ENCODE measurements at places on chromosomes 16 and 17.
A peak's percentile ranks its signal among the peaks of the same experiment; 100 is the strongest.

DNA sequence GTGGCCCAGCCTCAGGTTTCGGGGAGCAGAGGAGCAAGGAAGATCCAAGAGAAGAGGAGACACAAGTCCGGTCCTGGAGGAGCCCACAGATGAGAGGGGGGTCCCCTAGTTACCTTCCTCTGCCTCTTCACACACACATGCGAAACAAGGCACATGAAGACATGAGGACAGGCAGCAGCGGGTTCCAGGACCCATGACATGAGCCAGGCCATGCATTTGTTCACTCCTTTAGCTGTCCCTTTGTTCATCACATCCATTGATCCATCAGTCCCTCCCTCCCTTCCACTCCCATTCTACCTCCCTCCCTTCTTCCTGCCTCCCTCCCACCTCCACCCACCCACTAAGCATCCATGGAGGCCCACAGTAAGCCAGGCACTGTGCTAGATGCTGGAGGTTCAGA, 9.4 kb downstream of the PPY start:
- no peak for DNase-seq

- peak; percentile 30 for DNase-seq
These were observed 3.8 kb downstream of the SNX29 start for GRCh38 chr16:11980136-11980844.

GRCh38 chr17:81057079-81057730, 22.3 kb downstream of the BAIAP2 start:
- peak; percentile 76 for DNase-seq

- DNase-seq: no peak
These were observed 5.2 kb downstream of the SNX20 start for GRCh38 chr16:50675686-50676610.

- DNase-seq: no peak
These were observed 754.6 kb upstream of the EEF2KMT start for GRCh38 chr16:5852151-5852550.

DNA sequence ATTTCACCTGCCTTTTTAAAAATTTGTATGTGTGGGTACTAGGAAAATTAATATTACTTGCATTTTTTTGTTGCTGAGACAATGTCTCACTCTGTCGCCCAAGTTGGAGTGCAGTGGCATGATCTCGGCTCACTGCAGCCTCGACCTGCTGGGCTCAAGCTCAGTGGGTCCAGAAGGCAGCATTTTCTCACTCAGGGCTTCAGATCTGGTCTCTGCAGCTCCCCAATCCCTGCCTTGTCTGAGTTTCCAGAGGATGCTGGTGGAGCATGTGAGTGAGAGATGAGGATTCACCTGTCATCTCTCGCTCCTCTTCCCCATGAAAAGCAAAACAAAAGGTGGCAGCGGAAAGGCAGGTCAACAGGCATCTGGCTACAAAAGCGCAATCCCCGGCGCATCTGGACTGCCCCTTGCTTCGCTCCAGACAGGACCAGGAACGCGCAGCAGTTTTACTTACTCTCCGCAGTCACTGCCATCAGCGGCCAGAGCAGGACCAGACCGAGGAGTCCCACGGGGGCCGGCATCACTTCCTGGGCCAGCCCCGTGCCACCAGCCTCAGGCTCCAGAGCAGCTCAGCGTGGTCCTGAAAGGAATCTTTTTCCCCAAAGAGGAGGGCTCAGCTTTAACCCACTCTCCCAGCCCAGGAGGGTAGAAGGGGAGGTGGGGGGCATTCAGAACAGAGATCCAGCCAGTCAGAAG, 59.9 kb downstream of the LITAF start:
- no peak for DNase-seq

DNA sequence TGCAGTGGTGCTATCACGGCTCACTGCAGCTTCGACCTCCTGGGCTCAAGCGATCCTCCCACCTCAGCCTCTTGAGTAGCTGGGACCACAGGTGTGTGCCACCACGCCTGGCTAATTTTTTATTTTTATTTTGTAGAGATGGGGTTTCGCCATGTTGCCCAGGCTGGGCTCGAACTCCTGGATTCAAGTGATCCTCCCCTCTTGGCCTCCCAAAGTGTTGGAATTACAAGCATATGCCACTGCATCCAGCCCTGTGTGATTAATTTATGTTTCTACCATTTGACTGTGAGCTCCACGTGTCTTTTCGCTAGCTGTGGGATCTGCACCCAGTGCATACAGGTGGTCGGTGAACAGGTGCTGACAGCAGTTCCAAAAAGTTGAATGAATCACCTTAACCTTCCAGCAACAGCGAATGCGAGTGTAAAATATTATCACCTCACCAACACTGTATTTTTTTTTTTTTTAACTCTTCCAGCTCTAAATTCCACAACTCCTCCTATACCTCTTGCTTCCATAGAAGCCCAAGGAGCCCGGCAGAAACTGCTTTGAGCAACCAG, 484 bp upstream of the NUDT7 start:
- no peak for DNase-seq

DNA sequence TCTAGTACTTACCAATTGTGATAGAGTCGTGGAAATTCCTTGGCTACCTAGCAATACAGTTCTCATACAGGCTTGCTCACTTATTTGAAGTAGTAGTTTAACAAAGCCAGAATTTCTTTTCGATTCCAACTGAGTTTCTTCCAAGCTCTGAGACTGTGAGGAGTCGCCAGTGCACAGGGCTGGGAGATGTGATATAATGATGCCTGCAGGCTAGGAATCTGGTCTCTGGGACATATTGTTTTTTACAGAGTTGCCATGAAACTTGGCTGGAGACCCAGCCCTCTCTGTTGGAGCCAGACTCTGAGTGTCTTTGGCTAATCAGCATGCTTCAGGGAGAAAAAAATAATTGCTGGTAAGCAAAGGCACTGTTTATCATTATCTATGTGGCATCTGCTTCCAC, 698.8 kb upstream of the GOT2 start:
- DNase-seq: no peak

DNA sequence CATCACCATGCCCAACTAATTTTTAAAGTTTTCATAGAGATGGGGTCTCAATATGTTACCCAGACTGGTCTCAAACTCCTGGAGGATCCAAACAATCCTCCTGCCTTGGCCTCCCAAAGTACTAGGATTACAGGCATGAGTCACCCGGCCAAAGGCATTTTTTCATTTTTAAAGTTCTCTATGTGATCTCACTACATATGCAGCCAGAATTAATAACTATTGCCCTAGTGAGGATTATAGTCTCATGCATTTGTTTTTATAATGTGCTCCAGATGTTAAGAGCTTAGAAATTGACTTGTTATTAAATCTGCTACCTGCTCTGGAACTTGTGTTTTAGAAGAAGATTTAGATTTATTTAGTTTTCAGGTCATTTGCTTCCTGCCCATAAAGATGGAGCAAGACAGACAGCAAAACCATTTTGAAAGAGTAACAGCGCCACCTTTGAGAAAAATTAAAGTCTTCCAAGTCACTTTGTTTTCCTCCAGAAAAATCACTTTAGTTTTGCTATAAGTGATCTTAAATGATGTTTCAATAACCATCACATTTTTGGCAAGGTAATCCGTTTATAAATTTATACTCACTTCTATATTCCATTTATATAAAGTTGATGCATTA, 79.5 kb downstream of the CA4 start:
- DNase-seq: no peak

- DNase-seq: no peak
These were observed 405.6 kb downstream of the PMP22 start for GRCh38 chr17:14859542-14859941.

- DNase-seq: no peak
These were observed 135.5 kb downstream of the IRF8 start for GRCh38 chr16:86034421-86034919.

DNA sequence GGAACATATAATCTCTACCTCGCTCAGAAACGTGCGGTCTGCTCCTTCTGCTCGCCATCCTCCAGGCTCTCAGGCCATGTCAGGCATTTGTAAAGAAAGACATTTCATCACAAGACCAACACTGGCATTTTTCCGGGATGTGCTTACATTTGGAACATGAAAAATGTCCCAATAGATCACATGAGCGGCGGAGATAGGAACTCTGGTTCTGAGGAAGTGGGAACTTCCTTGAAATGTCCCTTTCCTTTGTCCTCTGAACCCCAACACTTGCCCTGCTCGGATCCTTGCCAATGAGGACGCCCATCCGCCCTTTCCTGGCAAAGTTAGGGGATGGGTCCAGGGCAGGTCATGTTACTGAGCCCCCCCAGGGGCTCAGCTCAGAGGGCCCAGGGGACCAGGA, 130.5 kb downstream of the MAF start:
- DNase-seq: no peak

DNA sequence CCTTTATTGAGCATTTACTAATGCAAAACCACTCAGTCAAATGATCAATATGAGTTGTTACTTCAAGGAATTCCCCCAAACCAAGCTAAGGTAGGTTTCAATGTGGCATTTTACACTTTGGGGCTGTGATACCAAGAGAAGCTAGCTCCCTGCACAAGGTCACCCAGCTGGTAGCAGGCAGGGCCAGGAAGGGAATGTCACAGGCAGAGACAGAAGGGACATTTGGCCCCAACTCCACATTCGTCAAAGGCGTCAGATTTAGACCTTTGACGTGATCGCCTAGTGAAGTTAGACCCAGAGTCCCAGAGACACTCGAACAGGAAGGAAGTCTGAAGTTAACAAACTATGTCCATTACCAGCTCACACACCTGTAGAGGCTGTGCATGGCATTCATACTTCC, 5.5 kb upstream of the SMG1 start:
- DNase-seq: no peak

DNA sequence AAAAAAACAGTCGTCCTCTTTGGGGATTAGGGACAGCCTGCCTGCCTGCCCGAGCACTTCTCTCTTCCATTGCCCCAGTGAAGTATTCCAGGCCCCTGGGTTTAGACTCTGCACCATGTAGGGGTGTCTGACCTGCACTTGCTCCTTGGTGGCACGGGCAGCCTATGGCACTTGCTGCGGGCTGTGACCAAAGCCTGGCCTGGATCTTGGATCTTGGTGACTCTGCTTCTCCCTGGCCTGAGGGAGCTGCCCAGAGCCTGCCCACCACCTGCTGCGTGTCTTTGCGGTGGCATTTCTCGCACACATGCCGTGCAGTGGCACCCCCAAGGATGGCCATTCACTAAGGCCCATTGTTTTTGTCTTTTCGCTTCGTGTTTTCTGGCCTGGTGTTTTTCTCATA, 6.1 kb upstream of the STH start:
- DNase-seq: no peak

DNA sequence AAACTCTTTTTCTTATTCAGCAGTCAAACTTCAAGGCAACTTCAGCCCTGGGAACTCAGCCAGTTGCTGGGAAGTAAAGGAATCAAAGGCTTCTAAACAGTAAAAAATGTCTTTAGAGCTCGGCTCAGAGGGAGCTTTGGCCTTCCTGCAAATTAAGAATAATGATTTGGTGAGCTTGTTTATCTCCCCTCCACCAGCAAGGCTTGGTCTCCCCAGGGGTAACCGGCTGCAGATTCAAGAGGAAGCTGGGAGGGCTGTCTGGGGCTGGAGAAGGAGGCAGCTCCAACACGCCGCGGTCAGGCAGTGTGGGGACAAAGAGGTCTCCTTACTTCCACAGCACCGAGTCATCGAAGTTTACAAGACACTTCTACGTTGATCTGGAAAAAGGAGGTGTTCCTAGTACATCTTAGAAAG, 17.7 kb upstream of the DOC2B start:
- DNase-seq: no peak

DNA sequence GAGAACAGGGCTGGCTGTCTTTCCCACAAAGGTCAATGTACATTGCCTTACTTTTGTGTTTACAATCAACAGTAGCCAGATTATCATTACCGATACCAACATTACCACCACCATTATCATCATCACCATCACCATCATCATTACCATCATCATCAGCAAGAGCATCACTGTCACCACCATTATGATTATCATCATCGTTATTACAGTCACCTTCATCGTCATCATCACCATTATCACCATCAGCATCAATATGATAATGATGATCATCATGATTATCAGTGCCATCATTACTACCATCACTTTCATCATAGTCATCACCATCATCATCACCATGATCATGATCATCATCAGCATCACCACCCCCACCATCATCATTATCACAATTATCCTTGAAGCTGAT, 43.3 kb upstream of the RBFOX1 start:
- no peak for DNase-seq

DNA sequence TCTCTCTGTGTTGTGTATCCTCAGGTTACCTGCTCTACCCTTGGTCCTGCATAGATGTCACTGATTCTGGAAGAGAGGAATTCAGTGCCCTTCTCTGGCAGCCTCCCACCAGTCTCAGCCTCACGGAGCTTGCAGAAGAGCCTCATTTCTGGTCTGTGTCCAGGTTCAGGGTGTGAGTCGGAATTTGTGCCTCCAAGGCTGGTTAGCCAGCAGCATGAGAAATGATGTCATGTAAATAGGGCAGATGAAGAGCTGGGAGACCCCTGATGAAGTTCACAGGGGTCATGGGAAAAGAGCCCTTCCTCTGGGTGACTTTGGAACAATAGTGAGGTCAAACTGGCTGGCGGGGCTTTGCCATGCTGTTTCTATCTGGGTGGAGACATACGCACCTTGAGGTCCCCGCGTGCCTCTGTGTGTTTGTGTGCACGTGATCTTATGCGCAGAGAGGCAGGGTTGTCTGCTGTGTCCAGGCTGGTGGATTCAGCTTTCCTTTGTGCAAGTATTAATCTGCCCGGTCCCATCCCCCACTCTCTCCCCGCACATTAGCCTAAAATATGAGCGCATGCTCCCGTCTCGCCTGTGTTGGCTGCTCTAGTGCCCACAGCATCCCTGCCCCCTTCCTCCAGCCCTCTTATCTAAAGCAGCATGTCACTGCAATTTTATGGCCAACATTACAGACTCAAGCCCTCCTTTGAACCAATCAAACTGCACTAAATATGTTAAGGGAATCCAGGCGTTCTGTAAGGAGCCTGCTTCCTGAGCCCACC, 256.3 kb upstream of the ZFHX3 start:
- no peak for DNase-seq

- DNase-seq: no peak
These were observed 32.3 kb downstream of the ARL4D start for GRCh38 chr17:43430936-43431713.

- no peak for DNase-seq
These were observed 169.3 kb upstream of the AXIN2 start for GRCh38 chr17:65730711-65731169.

GRCh38 chr16:27776556-27777225, 226.7 kb downstream of the KATNIP start:
- no peak for DNase-seq

DNA sequence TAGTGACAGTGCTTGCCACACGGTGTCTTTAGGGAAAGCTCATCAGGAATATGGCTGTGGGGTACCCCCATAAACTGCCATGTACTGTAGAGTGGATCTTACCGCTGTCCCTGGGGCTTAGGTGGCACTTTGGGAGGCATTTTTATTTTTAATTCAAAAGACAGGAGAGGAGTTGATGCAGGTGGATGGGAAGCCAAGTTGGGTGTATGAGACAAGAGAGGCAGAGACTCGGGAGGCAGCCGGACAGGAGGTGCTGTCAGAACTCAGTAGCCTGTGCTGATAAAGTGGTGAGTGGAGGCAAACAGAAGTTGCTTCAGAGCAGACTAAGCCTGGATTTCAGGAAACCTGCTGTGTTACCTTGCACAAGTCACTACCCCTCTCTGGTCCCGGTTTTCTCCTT, 185.9 kb downstream of the TMEM132E start:
- DNase-seq: no peak

GRCh38 chr17:9294661-9295210, 273.4 kb downstream of the NTN1 start:
- no peak for DNase-seq

All from hematopoietic multipotent progenitor cell treated with erythropoietin and hydrocortisone succinate and interleukin-3 and kit ligand, for 6 days (in vitro differentiated cells).